ENCODE measurements at places on chromosomes 3 and 15.

DNA sequence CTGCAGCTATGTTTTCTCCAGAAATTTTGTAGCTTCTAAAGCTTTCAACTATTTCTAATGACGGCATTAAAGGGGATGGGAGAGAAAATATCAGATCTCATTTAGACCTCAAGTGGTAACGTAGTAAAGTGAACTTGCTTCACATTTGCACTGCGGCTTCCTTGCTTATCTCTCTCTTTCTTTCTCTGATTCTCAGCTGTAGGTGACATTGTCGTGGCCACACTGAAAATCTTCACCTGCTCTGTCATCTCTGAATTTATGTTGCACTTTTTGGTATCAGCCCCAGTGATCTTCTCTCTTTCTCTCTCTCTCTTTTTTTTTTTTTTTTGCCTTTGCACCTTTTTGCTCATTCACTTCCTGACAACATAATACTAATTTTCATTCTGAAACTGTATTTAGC, 254.1 kb upstream of the SATB1 start:
- no peak for DNase-seq

- DNase-seq = no peak
Observed at GRCh38 chr3:194830978-194831377, 145.3 kb downstream of the FAM43A start.

GRCh38 chr3:190692256-190692655, 170.2 kb downstream of the GMNC start:
- DNase-seq = no peak

DNA sequence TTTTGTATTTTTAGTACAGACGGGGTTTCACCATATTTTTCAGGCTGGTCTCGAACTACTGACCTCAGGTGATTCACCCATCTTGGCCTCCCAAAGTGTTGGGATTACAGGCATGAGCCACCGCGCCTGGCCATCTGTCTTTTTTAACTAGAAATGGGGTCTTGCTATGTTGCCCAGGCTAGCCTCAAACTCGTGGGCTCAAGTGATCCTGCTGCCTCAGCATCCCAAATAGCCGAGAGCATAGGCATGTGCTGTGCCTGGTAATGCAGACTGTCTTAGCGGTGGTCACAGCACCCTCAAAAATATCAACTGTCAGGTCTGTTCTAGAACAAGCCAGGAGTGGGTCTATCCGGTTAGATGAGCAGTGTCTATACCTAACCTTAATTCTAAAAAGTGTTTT, 48.2 kb downstream of the SPATA12 start:
- no peak for DNase-seq

All from MCF 10A (cell line).